ENCODE measurements at places on chromosomes 7 and 10.

DNA sequence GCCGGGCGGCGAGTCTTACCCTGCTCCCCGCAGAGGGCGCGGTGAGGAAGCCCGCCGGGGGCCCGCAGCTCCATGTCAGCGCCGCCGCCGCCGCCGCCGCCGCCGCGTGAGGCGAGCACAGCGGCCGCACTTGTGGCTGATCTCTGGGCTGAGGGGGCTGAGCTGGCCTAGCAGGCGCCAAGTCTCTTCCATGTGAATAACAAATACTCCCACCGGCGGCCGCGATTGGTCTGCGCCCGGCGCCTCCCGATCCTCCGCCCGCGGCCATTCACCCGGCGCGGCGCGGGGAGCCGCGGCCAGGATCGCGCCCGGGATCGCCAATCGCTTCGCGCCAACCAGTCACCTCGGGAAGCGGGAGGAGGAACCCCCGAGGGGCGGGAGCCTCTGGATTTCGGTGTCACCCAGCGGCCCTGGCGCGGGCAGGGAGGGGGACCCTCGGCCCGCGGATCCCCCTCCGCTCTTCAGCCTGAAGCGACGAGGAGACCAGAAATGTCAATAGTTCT, at the start of gene GRM8:
TSS of gene GRM8 (minus strand) at position 164 of the 503 bp plus-strand sequence.
- peak; percentile 52 for DNase-seq

- no peak for DNase-seq
Measured at GRCh38 chr10:27494116-27494805, 9.8 kb upstream of the RAB18 start.

- peak; percentile 45 for DNase-seq
Measured at GRCh38 chr7:158976468-158976848, 120.1 kb downstream of the DYNC2I1 start.

GRCh38 chr10:23516530-23516929, 77.7 kb downstream of the OTUD1 start:
- DNase-seq = no peak

DNA sequence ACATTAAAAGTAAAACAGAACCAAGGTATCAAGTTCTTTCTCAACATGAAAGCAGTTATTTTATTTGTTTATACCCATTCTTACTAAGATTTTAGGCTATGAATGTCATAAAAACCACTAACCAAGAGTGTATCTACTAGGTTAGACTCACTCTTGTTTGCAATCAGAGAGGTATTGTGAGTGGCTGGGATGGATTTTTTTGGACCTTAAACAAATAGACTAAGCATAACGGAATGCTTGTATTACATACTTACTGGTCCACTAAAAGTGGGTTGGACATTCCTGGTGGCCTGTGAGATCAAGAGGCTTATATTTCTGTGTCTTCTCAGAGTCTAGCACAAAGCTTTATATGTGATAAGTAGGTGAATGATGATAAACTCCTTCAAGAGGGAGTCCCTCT, 32.6 kb upstream of the CBLL1 start:
- DNase-seq = no peak

GRCh38 chr7:22287412-22287811, 69.5 kb downstream of the RAPGEF5 start:
- DNase-seq = no peak

- DNase-seq = no peak
Measured at GRCh38 chr7:38506756-38507155, 124.4 kb downstream of the AMPH start.

DNA sequence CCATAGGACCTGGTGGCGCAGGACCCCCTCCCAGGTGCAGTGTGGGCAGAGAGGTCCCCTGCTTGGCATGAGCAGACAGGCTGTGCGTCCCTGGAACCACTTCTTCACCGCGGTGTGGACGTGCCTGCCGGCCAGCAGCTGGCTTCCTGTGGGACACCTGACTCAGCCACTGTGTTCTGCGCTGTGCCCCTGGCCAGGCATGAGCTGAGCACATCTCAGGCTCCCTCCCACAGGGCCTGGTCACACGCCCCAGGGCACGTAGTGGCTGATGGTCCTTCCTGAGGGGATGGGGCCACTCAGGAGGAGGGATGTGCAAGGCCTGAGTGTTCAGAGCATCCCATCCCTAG, 3.5 kb upstream of the DEPP1 start:
- no peak for DNase-seq

DNA sequence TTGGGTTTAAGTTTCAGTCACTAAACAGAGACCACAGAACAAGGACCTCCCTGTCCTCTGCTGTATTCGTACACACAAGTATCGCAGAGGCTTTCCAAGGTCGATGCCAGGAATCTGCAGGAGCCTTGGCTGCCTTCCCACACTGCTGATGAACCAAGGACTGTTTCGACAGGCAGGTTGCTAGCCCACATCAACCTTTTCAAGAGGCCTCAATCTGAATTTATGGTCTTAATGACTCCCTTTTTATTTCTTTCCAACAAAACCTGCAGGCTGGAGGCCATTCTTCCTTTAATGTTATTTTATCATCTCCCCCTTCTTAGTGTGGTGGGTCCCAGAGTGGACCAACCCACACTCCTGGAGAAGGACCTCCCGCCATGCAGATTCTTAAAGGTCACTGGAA, 45.6 kb downstream of the JCAD start:
- DNase-seq = no peak

GRCh38 chr7:155285423-155285822, 12.3 kb upstream of the INSIG1 start:
- DNase-seq = no peak

DNA sequence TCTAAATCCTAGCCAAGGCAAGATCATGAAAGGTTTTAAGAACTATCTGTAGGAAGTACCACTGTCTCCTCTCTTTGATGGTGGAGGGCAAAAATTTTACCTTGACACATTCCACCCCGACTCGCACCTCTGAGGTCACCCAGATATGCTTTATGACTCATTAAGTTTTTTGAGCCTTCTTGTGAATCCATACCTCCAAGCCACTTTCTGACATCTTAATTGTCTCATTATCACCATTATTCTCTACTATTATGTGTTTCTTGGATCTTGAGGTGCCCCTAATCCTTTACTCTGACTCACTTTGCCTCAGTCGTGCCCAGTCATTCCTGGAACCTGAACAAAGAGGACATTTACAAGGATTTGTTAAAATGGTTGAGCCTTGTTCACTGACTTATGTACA, 146.6 kb downstream of the RAPGEF5 start:
- DNase-seq = no peak

- DNase-seq = no peak
Measured at GRCh38 chr10:30270247-30270646, 78.8 kb downstream of the MTPAP start.

GRCh38 chr7:28700096-28700495, 258.0 kb downstream of the TRIL start:
- no peak for DNase-seq

GRCh38 chr7:91345449-91345848, 81.2 kb downstream of the FZD1 start:
- DNase-seq = no peak

GRCh38 chr10:70055550-70055949, 2.9 kb downstream of the MACROH2A2 start:
- no peak for DNase-seq

DNA sequence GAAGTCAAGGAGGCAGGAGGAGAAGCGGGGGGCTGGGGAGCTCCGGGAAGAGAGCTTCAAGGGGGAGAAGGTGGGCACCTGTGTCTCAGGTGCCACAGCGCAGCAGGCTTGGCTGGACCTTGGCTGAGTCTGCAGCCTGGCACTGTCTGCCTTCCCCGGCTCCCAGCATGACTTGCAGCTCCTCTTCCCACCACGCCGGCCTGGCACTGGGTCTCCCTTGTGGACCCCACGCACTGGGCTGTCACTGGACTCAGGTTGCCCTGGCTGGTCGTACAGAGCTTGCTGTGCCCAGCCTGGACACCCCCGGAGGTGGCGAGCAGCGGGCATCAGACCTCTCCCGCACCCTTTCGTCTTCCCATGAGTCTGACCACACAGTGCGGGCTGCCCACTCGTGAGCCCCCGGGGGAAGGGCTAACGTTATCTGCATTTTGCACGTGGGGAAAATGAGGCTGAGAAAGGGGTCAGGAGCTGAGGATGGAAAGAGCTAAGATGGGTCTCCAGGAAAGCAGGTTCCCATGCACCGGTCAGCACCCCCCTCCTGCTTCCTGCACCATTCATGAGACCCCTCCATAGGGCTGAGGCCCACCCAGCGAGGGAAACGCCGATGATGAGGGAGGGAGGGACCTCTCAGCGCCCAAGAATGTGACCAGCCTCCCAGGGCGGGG, 40.3 kb upstream of the PSMG3 start:
- no peak for DNase-seq

DNA sequence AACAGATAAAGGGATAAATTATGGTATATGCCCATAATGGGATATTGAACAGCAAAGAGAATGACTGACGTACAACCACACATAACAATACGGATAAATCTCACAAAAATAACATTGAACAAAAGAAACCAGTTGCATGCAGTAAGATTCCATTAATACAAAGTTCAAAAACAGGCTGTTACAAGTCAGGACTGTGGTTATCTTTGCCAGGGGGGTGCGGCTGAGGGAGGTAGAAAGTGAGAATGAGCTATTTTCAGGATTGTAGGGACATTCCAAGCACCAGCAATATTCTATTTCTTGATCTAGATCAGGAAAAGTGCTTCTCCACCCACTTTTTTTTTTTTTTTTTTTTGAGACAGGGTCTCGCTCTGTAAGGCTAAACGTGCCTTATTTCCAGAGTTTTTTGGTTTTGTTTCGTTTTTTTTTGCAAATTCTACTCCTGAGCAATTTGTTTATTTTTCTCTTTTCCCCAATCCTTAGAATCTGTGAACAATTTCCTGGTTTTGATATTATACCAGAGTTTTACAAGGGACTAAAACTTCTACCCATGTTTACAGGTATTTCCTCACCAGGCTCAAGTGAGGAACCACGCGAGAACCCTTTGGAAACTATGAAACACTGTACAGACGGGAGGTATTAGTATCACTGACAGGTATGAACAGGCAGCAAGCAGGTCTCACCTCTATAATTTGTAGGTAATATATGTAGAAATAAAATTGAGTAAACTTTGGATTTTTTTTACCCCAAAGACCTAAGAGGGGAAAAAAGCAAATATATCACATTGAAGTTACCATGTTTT, 9.9 kb downstream of the SMURF1 start:
- DNase-seq = no peak

DNA sequence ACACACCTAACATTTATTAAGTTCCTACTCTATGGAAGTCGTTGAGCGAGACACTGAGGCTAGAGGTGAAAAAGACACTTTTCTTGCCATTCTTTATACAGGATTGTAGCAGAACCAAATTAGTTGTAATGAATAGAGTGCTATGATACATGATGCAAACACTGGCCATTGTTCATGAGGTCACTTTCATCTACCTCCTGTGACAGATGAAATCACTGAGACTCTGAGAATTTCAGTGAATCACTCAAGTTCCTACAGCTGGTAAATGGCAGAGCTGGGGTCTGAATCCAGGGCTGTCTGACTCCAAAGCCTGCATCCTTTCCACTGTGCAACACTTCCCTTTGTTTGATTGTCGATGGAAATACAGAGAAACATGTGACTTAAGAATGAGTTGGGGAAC, 657.6 kb downstream of the LRMDA start:
- no peak for DNase-seq

GRCh38 chr7:122602800-122603199, 96.1 kb downstream of the RNF133 start:
- DNase-seq = no peak

DNA sequence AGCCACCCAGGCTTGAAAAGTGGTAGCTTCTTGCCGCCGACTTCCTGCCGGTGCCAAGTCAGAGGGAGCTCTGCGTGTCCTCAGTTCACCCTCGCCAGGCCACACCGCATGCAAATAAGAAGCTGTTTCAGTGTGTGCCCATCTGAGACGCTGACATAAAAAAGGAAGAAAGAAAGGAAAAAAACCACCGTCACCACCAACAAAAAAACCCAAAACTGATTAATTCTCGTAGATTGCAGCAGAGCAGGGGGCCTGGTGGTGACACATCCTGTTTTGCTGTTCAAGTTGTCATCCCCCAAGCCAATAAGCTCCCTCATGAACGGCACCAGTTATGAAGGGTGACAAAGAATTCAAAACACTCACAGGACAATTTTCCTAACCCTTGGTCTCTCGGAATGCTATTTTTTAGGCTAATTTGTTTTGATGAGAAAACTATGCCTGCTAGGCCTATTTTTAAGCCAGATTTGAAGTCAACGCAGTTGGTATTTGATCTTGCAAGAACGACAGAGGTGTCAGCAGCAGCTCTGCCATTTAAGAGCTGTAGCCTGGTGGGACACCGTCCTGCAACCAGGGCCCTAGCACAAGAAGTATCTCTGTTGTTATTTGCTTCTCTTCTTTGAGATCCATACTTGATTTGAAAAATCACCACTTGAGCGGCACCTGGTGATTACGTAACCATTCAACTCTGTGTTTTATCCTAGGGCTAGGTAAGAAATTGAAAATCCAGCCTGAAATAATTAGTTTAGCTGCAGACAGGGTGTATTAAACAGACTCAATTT, 145.6 kb downstream of the PFKFB3 start:
- DNase-seq = peak; percentile 79

GRCh38 chr10:77675347-77675746, 37.7 kb upstream of the KCNMA1 start:
- DNase-seq = no peak

GRCh38 chr7:97011536-97012364, 6.4 kb downstream of the DLX6 start:
- no peak for DNase-seq

DNA sequence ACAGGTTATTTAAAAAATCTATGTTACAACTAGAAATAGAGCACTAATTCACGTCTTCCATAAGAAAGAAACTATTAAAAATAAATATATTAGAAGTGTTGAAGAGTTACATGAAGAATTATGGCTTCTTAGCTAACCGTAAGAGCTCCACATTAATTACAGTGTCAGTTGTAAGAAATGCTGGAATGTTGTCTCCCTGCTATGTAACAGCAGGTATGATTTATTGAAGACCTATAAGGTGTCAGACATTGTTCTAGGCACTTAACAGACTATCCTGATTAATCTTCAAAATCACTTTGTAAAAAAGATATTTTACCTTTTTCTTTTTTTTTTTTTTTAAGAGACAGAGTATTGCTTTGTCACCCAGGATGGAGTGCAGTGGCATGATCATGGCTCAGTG, 75.8 kb upstream of the NEBL start:
- no peak for DNase-seq

- DNase-seq = no peak
Measured at GRCh38 chr10:76543655-76544054, 1094.0 kb downstream of the KCNMA1 start.

- no peak for DNase-seq
Measured at GRCh38 chr10:33211106-33211878, 123.2 kb downstream of the NRP1 start.

- DNase-seq = no peak
Measured at GRCh38 chr7:94832051-94832450, 75.3 kb upstream of the PPP1R9A start.

GRCh38 chr7:70093205-70093904, 495.1 kb downstream of the AUTS2 start:
- no peak for DNase-seq
